Activated naive CD8-positive, alpha-beta T cell treated with anti-CD3 and anti-CD28 coated beads, Interleukin-2, amount 10 ng/mL, durations not matched to agents 7 days and 5 days (primary cell): ENCODE measurements at places on chromosomes 12 and 14. TPM values are rescaled to one million over a fixed set of nuclear protein-coding genes. Genes with fewer than 3 reads are reported as not detected.

The PLBD1 gene
- 1.1 TPM for total RNA-seq

GRCh38 chr14:81625343-81625742 lies 91.7 kb upstream of the SEL1L start:
- DNase-seq, result no peak

The OR6C2 gene
- total RNA-seq, result not detected

DNA sequence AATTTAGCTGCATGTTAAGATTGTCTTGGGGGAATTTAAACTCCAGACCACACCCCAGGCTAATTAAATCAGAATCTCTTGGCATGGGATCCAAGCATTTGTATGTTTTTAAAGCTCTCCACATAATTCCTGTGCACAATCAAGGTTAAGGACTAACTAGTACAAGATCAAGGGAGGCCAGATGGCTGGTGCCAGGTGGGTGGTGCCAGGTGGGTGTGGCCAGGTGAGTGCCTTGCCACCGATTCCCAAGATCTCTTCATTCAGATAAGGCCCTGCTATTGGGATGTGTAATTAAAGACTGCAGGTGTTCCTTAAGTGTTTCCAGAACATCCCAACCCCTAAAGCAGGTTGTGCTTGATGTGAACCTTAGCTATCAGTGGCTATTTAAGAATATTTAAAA lies 75.1 kb downstream of the NRXN3 start:
- no peak for DNase-seq

The AICDA gene
- total RNA-seq, result not detected

DNA sequence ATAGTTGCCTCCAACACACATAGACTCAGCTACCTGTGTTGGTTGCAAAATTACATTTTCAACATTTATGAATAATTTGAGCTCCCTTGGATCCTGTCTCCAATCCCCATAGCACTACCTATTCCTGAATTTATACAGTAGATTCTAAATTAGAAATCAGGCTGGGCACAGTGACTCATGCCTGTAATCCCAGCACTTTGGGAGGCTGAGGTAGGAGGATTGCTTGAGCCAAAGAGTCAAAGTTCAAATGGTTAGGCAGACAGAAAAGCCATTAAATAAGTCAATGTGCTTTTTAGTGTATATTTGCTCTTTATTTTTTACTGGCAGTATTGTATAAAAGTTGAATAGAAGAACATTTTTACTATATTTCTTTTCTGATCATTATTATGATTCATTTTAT lies 24.9 kb upstream of the C2CD5 start:
- no peak for DNase-seq

The LUM gene
- not detected for total RNA-seq

- no peak for DNase-seq
Measured at GRCh38 chr12:15181017-15181683, 40.1 kb downstream of the RERG start.

GRCh38 chr14:68191567-68192321 lies 372.2 kb downstream of the RAD51B start:
- no peak for DNase-seq

DNA sequence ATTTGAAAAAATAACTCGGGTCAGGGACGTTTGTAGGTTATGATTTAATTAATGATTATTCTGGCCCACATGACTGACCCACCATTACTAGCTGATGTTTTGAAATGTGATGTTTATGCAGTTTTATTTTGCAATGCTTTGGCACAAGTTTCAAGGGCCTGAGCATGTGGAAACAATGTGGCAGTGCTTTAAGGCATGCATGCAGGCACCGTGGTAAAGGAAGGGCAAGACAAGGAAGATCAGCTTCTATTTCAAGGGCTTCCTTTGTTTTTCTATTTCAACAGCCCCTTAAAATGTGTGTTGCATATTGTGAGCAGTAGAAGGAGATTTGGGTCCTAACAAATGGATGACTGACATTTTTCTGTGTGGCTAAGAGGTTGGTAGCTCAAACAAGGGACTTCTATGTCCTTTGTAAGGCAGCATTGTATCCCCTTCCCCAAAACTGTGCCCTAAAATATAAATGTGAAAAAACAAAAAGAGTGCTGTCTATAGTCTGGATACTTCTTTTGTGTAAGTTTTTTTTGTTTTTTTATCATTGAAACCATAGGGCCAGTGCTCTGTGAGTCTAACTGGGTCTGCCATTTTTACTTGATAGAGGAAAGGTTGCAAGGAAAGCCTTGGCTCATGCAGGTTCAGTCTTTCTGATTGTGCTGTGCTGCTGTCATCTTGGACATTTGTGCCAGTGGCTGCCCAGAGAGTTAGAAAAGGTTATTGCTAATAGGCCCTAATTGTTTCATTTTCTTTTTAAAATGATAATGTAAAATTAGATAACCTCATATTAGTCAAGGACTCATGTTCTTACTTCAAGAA lies 103.5 kb downstream of the FGD4 start:
- DNase-seq, result no peak

DNA sequence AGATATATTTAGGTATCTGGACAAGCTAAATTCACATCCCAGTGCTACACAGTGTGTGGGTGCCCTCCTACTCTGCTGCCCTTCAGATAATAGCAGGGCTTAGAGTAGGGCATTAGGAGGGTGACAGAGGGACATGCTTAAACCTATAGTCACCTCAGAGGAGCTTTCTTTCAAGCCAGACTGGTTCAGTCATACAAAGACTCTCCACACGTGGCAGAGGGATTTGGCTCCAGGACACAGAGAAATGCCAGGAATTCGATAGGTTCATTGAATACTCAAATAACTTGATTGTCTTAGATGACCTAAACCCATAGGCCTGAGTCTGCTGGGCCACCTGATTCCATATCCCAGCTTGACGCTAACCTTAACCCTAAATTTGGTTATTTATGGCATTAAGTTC lies 163.5 kb downstream of the TPH2 start:
- DNase-seq, result no peak

GRCh38 chr14:53814392-53814791 lies 142.2 kb downstream of the BMP4 start:
- no peak for DNase-seq

The SERPINA4 gene
- not detected for total RNA-seq

DNA sequence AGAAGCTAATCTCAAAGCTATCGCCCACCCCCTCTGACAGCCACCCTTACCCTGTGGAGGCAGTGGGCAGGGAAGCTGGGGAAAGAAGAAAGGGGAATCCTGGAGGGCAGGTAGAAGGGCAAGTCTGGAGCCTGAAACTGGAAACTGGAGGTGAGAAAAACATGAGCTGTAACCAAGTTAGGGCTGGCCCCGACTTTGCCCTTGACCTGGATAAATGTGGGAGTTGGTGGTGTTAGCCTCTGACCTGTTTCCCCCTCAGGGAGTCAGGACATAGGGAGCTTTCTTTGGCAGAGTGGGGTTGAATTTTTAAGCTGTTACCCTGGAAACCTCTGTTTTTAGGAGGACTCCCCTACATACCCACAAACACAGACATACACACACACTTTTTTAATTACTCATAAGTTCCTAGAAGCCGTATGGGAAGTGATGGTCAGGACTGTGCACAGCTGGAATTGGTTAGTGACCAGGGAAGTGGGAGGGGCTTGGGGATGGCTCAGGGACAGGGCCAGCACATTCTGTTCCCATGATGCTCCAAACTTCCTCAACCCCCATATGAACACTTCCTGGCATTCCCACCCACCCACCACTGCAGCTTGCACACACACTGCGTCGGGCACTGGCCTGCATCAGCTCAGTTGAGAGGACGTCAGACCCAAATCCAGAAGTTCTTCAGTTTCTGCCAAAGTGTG lies 5.0 kb upstream of the MMP19 start:
- DNase-seq, result no peak

The TAS2R42 gene
- total RNA-seq, result not detected

GRCh38 chr14:92383805-92384204 lies 60.8 kb downstream of the SLC24A4 start:
- DNase-seq, result no peak

The RASSF9 gene
- not detected for total RNA-seq

The PLXNC1 gene
- total RNA-seq, result 40.6 TPM

DNA sequence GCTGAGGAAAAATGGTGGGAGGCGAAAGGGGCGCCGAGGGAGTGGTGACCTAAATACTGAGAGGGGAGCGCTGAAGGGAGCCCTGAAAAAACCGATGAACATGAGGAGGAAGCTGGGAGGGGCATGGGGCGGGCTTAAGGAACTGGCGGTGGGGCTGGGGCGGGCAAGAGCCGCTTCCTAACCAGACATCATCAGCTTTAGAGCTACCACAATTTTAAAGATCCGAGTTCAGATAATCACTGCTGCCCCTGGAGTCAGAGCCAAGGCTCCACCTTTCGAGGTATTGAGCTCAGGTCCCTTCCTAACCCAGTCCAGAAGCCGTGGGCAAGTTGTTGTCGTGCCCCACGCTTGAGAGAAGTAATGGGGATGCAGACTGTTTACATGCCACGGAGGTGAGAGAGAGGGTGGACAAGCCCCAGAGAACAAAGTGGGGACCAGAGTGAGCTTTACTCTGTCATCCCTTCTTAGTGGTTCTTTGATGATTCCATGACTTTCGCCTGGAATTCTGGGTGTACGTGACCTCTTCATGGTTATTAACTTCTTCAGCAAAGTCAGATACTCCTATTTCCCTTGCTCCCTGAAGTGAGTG lies 393 bp downstream of the ORMDL2 start:
- no peak for DNase-seq

The ENDOU gene
- 0.30 TPM for total RNA-seq
